Lower lobe of right lung (tissue), 2 donors: ENCODE measurements at places on chromosomes 7 and 10. TPM values are rescaled to one million over a fixed set of nuclear protein-coding genes. Genes with fewer than 3 reads are reported as not detected.

DNA sequence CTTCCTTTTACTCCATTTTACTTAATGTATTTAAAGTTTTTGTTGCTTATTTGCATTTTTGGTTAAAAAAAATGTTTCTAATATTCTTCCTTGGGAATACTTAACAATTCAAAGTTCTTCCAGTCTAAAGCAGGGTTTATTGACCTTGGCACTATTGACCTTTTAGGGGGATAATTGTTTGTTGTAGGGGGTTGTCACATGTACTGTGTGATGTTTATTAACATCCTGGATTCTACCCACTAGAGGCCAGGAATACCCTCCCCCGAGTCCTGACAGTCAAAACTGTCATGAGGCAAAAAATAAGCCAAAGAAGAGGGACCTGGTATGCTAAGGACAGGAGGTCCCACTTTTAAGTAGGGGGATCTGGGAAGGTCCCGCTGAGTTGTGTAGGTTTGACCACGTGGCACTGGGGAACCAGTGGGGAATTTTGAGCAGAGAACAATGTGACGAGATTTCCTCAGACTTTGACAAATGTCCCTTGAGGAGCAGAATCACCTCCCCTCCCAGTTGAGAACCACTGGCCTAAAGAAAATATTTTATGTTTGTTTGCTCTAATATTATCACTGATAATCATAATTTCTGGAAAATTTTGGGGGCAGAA, 178.3 kb upstream of the PRR15 start:
- H3K4me1 ChIP-seq: no peaks in the 10 kb centered on the region
- no peak overlapping the region for H3K27ac ChIP-seq
- H3K4me3 ChIP-seq: no peak overlapping the region
- H3K36me3 ChIP-seq: no peaks in the 10 kb centered on the region

DNA sequence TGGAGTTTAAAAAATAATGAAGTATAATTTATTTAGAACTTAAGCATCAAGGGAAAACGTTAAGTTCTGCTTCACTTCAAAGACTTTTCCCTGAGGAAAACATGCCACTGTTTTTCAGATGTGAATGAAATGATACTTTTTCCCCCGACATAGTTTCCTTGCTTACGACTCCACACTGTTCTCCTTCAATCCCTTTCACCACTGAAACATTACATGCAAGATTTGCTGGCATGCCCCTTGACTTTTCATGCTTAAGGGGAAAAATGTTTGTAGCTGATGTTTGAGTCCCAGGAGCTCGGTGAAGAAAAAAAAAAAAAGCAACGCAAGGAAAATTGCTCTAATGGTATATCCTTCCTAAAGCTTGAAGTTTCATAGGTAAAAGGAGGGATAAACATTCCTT, 10.0 kb downstream of the GLI3 start:
- H3K27ac ChIP-seq: no peak overlapping the region
- no peaks in the 10 kb centered on the region for H3K27me3 ChIP-seq
- H3K4me1 ChIP-seq: peaks cover 16% of the 10 kb centered on the region
- H3K4me3 ChIP-seq: no peak overlapping the region
- no peak for DNase-seq
- H3K36me3 ChIP-seq: no peaks in the 10 kb centered on the region

DNA sequence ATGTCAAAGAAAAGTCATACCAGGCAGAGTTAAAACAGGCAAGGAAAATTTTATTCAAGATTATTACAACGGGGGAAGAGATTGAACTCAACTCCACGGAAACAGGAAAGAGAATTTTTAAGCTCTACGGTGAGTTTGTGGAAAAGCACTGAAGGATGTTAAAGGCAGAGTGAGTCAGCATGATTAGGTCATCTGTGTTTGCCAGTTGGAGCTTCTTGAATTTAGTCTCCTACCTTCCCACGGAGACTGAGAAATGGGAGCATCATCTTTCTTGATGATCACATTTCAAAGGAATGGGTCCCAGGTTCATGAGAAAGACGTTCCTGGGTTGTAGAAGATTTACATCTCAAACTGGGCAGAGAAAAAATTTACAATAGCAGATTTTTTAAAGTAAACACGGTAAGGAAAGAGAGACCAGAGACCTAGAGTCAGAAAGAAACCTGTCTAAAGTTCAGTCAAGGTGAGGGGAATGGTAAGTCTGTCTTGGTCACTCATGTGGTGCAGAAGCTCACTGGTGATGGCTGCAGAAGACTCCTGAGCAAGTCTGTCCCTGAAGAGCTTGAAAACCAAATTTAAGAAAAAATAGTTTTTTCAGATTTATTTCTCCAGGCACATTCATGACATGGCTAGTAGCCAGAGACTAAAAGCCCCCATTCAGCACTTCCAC, 516.9 kb upstream of the LRRN3 start:
- H3K27me3 ChIP-seq: no peaks in the 10 kb centered on the region
- no peaks in the 10 kb centered on the region for H3K4me1 ChIP-seq
- H3K27ac ChIP-seq: no peak overlapping the region
- DNase-seq: no peak
- H3K36me3 ChIP-seq: no peaks in the 10 kb centered on the region
- H3K4me3 ChIP-seq: no peak overlapping the region

DNA sequence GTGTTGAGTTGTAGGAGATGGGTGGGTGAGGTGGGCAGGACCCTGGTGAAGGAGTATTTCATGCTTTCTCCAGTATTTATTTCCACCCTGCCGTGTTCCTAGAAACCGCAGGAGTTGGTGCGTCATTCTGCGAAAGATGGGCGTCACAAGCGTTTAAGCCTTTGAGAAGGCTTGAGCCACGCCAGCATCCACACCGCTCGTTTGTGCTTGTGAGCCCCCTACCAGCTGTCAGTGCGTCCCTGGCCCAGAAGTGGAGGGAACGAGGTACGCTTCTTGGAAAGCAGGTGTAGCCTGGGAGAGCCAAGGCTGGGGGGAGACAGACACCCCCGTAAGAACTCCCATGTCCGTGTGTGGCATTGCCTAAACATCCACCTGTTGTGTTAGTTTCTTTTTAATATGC, 5.7 kb downstream of the AGAP3 start:
- H3K4me1 ChIP-seq: peaks cover 67% of the 10 kb centered on the region
- peaks cover 10% of the 10 kb centered on the region for H3K36me3 ChIP-seq
- no peak overlapping the region for H3K4me3 ChIP-seq
- peak overlapping the region; percentile 13 for H3K27ac ChIP-seq

DNA sequence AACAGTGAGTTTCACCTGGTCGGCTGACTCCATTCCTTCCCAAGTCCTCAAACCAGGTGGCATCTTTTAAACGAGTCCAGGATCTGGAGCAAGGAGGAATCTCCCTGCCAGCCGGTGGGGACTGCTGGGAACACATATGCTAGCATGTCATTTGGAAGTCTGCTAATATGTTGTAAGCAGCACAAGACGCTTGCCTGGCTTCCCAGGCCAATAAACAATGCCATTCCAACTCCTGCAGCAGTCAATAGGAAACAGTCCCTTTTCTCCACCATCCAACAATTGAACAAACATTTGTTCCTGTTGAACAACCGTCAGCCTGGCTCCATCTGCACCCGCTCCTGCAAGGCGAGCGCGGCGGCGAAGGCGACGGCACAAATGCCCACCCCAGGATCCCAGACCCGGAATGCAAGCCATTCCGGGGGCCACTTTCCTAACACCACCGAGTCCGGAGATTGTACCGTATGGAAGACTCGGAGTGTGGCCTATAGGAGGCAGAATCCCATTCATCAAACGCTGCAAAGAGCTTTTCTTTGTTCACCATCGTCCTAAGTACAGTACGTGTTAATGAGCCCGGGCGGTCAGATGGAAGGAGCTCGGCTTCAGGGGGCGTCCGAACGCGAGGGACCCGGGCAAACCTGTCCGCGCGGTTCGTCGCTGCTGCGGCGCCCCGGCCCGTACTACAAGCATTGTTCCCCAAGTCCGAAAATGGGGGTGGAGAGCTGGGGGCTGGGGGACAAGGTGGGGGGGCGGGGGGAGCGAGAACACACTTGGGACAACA, 1.6 kb downstream of the FAM53B start:
- peaks cover 67% of the 10 kb centered on the region for H3K4me1 ChIP-seq
- H3K27ac ChIP-seq: peak overlapping the region; percentile 88
- peak overlapping the region; percentile 78 for H3K4me3 ChIP-seq
- H3K27me3 ChIP-seq: no peaks in the 10 kb centered on the region
- no peak for DNase-seq
- peaks cover 5% of the 10 kb centered on the region for H3K36me3 ChIP-seq

GRCh38 chr7:111931016-111931517, 275.1 kb downstream of the DOCK4 start:
- no peak overlapping the region for H3K4me3 ChIP-seq
- no peaks in the 10 kb centered on the region for H3K27me3 ChIP-seq

GRCh38 chr10:80617807-80618206, 80.1 kb downstream of the SH2D4B start:
- H3K36me3 ChIP-seq: no peaks in the 10 kb centered on the region
- no peaks in the 10 kb centered on the region for H3K27me3 ChIP-seq
- no peaks in the 10 kb centered on the region for H3K4me1 ChIP-seq
- no peak for DNase-seq

DNA sequence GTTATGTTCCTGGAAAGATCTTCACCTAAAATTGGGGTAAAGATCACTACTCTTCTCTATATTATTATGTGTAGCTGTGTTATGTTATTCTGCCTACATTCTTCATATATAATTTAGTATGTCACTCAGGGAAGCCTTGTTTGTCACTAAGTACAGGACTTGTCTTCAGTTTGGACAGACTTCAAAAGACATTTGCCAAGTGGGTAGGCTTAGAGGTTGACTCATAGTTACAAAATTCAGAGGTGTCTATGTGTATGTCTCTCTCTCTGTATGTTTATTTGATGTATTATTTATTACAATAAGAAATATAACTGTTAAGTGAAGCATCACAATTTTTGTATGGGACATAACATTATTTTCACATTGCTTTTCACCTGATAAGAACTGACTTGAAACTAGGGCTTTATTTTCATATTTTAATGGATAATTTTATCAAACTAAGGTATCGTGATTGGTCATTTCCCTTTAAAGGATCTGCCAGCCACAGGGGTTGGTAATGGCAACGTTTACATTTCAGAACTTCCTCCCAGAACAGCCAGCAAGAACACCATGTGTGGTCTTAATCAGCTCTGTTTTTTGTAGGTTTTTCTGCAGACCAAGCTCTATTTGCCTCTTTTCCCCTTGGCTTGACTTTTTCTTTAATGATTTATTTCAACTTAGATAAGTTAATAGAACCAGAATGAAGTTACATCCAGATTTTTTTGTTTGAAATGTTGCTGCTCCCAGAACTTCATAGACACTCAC, 262.1 kb upstream of the CACNA2D1 start:
- no peak overlapping the region for H3K4me3 ChIP-seq
- H3K4me1 ChIP-seq: no peaks in the 10 kb centered on the region

GRCh38 chr7:140684066-140684950, 11.6 kb downstream of the ADCK2 start:
- no peak for DNase-seq
- H3K36me3 ChIP-seq: peaks cover 82% of the 10 kb centered on the region
- H3K4me1 ChIP-seq: no peaks in the 10 kb centered on the region
- H3K27ac ChIP-seq: no peak overlapping the region
- no peak overlapping the region for H3K4me3 ChIP-seq

DNA sequence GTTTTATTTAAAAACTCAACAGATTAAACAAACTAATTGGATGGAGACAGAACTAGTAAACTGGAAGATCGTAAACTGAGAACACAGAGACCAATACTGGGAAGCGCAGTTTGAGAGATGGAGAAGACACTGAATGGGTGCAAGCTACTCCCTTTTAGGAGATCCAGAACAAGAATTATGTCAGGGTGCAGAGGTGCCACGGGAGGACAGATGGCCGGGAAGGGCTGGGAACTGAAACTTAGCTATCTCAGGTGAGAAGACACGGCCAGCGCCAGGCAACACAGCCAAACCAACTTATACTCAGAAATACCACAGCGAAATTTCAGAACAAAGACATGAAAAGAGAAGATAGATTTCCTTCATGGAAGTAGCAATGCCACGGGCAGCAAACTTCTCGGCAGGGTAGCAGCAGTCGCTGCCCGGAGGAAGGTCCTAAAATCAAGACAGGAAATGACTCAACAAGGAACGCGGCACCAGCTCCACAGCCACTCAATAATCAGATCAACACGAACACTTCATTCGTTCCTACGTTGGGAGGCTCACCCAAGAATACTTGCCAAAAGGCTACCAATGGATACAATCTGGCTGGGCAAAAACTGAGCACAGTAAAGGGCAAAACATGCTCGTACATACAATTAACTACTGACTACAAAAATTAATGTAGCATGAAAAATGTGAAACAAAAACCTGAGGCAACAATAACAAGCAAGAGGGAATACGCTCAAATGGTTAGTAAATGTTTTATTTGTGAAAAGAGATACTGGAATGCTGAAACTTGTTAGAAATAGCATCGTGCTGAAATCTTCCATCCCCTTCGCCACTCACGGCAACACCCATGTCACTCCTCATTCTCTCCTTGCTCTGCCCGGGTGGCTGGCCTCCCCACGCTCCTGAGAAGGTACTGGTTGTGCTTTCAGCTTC, 2.2 kb upstream of the LRRC27 start:
- H3K36me3 ChIP-seq: no peaks in the 10 kb centered on the region
- H3K4me3 ChIP-seq: peak overlapping the region; percentile 91
- H3K27ac ChIP-seq: peak overlapping the region; percentile 28
- no peak for DNase-seq
- H3K4me1 ChIP-seq: peaks cover 43% of the 10 kb centered on the region

DNA sequence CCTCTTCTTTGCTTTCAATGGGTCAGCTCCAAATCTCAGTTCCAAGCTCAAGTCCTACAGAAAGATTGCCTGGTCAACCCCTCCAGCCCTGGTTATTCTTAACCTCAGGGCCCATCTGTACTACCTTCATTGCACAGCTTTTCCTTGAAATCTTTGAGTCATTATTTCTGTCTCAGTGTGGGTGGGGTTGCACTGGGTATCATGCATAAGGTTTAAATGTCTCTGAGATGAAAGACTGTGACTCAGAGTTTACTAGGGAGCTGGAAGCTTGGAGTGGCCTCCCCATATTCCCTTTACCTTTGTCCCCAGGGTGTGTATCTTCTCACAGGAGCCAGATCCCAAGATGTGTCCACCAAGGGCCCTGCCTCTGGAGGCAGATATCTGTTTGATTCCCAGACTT, 3.3 kb upstream of the OR6V1 start:
- no peaks in the 10 kb centered on the region for H3K27me3 ChIP-seq
- no peak for DNase-seq
- no peak overlapping the region for H3K27ac ChIP-seq
- no peak overlapping the region for H3K4me3 ChIP-seq

DNA sequence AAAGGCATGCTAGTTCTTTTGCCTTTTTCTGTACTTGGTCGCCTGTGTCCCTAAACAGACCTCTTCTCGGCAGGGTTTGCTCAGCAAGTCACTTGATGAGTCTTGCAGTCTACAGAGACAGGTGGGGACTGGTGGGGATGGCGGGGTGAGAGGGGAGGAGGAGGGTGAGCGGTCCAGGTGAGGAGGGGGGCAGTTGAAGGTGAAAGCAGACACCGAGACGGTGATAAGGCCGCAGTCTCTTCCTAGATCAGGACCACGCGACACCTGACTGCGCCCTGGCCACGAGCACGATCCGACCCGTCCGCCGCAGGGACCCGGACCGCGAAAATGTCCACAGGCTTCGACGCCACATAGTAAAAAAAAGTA, 566 bp downstream of the ASNS start:
- no peak for DNase-seq
- peaks cover 16% of the 10 kb centered on the region for H3K4me1 ChIP-seq
- H3K27ac ChIP-seq: peak overlapping the region; percentile 75
- H3K27me3 ChIP-seq: no peaks in the 10 kb centered on the region
- H3K4me3 ChIP-seq: peak overlapping the region; percentile 82
- H3K36me3 ChIP-seq: peaks cover 23% of the 10 kb centered on the region

- no peaks in the 10 kb centered on the region for H3K27me3 ChIP-seq
- H3K4me1 ChIP-seq: peaks cover 9% of the 10 kb centered on the region
- H3K36me3 ChIP-seq: peaks cover 53% of the 10 kb centered on the region
- no peak for DNase-seq
- H3K4me3 ChIP-seq: no peak overlapping the region
Observed at GRCh38 chr10:11748866-11749265, 6.7 kb downstream of the ECHDC3 start.

The H2BK1 gene
- not detected for total RNA-seq

The MSMB gene
- total RNA-seq: 5.3 TPM

The CCNJ gene
- 8.8 TPM for total RNA-seq

The CALML3 gene
- not detected for total RNA-seq

The C7orf33 gene
- total RNA-seq: not detected
